ENCODE measurements at places on chromosomes 2 and 18.
A peak's percentile ranks its signal among the peaks of the same experiment; 100 is the strongest.

GRCh38 chr18:48761582-48761981, 189.2 kb downstream of the SMAD7 start:
- DNase-seq, result no peak

GRCh38 chr2:71558300-71559051, 105.1 kb downstream of the DYSF start:
- no peak for DNase-seq

DNA sequence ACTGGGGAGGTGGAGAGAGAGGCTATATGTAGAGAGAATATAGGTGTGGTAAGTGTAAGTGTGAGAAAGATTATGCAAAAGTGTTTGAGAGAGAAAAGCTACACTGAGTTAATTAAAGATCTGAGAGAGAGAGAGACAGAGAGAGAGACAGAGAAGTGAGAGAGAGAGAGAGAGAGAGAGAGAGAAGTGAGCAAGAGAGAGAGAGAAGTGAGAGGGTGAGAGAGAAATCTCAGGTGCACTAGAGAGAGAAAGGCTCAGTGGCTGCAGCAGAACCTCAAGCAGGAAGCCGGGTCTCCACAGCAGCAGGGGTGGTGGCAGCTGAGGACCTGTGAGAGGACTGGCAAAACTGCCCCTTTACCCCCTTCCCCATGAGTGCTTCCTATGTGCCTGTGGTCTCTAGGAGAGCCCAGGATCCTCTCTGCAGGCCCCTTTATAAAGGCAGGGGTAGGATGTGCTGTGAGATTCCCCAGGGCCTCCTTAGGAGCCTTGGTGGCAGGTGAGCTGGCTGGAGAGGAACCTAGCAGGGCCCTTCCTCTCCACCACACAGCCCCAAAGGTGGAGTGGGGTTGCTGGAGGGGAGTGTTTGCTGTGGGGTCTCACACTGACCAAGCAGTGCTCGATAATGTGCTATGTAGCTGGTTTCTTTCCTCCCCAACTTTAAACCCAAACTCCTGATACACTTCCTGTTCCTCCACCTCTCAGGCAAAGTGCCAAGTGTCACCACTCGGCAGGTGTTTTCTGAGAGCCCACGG, 52.6 kb downstream of the SLC4A5 start:
- no peak for DNase-seq

DNA sequence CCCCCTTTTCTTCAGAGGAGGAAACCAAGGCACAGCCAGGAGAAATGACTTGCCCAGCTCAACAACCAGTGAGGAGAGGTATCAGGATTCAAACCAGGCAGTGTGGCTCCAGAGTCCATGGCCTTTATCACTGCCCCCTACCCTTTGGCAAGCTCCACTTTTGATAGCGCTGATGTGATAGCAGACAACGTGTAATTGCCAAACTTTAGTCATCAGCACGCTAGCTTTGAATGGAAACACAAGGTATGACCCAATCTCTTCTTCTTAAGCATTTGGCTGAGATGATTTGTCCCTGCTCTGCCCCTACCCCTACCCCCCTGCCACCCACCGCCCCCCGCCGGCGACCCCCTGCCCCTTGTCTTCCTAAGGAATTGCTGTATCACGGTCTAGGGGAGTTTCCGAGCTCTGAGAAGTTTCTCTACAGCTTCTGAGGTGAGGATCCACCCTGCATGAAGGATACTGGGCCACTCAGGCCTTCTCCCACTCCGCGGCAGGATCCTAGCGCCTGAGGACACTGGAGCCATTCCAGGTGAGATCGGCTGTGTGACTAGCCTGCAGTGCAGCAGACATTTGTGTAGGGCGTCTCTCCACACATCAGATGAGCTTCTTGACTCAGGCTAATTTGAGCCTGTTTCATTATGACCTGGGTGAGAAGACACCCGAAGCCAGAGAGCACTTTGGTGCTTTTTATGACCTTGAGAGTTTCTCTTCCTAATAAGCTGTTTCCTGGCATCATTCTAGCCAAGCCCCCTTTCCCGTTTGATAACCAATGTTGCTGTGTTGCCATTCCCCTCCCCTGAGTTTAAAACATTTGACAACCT, 75.1 kb upstream of the MAP4K4 start:
- DNase-seq, result no peak

DNA sequence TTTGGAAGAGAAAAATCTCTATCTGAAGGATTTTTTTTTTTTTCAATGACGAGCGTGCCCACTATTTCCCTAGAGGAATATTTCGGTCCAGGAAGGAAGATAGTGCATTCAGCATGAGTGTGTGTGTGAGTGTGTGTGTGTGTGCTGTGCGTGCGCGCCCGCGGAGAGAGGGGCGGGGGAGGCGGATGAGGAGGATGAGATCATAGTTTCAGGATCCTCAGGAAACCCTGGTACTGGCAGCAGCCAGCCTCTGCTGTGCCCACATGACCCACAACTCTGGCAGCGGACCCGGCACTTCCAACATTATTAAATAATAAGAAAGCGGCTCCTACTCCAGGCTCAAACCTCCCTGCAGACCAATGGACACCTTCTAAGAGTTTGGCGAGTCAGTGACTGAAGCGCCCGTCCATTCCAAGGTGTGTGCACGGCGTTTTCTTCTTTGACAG, 217.0 kb upstream of the DTNA start:
- DNase-seq, result peak; percentile 68

- DNase-seq, result peak; percentile 82
Observed at GRCh38 chr18:22705328-22705727, 227.8 kb upstream of the RBBP8 start.

GRCh38 chr18:36759167-36759776, 69.5 kb downstream of the TPGS2 start:
- no peak for DNase-seq

DNA sequence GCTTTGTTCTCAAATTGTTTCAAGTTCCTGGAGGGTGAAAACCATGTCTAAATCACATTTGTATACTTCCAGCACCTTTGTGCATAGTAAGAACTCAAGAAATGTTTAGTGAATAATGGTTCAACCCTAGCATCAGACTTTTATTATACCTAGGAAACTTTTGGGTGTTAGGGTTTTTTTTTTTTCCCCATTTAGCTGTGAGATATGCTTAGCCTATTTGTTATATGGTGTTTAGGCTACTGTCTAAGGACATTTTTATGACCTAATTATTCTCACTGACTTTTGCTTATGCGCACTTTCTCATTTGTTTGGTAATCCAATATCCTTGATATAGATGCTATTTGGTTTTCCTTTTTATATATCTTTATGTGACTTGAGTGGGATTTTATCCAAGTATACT, 164.7 kb downstream of the PHLPP1 start:
- DNase-seq, result no peak

- no peak for DNase-seq
Observed at GRCh38 chr2:71063216-71063615, 5.2 kb upstream of the NAGK start.

DNA sequence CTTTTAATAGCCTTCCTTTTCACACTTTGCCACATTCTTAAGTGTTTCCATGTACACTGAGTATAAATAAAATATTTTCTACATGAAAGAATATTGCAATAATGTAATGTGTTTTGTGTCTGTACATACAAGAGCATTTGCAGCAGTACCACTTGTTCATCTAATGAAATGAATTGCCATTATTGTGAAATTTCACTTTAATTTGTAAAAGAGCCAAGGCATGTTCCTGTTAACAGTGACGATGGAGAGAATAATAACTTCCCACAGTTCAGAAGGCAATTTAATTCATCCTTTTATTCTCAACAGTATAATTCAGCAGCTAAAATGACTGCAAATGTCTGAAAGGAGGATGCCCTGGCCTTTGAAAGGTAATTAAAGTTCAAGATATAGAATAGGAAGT, 853.9 kb downstream of the LRRTM4 start:
- DNase-seq, result no peak

- DNase-seq, result no peak
Observed at GRCh38 chr2:240752209-240752608, 60.5 kb downstream of the AQP12A start.

DNA sequence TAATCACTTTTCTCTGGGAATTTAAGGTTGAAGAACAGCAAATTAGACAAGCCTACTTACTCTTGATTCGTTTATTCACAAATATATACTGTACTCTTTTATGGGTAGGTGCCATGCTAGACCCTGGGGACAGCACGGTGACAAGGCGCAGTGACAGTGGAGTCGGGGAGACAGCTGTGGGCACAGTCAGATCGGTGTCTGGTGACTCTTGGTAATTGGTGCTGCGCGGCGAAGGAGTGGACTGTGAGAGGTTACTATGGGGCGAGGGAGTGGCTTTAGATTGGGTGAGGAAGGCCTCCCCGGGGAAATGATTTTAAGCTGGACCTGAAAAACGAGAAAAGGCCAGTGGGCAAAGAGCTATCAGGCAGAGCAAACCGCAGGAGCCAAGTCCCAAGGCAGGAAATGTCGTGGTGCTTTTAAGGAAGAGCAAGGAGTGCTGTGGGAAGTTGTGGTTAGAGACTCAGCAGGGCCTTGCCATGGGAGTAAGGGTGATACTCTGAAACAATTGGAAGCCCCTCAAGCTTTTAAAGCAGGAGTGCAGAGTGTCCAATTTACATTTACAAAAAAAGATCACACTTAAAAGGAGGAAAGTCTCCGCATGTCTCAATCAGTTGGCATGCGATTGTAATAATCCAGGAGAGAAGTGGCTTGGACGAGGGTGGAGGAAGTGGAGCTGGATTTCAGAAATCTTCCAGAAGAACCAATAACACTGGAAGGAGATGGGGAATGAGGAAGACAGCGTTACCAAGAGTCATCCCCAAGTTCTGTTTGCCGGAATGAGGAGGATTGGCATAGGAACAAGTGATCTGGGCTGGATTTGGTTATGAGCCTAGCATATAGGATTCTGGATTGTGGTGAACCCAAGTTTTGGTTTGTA, 36.1 kb upstream of the TXNDC2 start:
- DNase-seq, result no peak

GRCh38 chr2:205657579-205657978, 24.7 kb upstream of the NRP2 start:
- peak; percentile 81 for DNase-seq

GRCh38 chr2:890791-891190, 59.9 kb upstream of the SNTG2 start:
- DNase-seq, result no peak

DNA sequence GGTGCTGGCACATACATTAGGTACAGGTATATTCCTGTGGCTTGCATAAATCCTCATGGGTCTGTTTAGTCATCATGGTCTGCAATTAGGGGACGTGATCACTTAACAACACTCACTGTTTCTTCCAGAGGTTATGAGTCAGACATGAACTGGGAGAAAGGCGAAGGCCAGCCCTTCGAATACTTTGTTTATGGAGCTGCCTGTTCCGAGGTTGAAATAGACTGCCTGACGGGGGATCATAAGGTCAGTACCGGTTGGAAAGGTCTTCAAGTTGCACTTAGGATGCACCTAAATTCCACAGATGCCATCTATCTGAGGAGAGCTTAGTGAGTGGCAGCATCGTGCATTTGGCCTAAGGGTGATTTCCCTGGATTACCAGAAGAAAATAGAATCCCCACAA, 76.9 kb downstream of the AOX1 start:
- peak; percentile 44 for DNase-seq

DNA sequence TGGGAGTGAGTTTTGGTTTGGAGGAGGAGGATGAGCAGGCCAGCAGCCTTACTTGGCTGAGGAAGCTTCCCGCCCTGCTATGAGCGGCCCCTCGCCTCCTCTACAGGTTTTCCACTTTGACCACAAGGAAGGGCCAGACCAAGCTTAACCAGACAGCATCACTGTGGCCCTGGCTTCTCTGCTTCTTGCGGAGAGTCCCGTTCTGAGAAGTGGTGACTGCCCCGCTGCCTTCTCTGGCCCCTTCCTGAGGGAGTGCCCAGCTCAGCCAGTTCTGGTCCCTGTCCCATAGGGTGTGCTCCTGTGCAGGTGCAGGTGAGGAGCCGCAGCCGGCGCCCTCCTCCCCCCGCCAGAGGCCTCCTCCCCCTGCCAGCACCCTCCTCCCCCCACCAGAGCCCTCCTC, 101.0 kb downstream of the FAM210A start:
- no peak for DNase-seq

DNA sequence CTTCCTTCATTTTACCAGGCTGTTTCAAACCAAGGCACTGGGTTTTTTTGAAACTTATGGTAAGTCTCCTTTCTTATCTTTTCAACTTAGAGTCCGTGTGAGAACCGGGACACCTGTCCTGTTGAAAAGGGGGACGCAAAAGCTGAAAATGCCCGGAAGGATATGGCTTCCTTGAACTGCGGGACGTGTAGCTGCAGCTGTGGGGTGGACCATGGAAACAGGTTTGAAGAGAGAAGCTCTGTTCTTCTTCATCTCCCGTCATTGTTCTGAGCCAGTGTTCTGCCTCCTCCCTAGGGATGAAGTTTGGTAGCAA, 29.5 kb upstream of the DNAJC27 start:
- no peak for DNase-seq

DNA sequence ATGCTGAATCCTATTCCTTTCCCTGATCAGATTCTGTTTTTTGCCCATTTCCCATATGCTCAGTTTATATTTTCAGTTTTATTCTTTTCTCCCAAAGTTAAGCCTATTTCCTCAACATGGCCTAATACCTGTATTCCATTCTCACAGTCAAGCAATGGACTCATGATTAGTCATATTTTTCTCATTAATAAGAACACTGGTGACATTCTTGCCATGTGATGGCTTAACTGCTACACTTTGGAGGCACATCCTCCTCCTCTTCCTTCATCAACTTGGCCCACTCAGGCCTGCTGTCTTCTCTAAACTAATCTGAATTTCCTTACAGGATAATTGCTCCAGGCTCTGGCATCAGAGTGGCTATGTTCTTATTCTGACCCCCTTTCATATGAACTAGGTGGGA, 679.2 kb downstream of the NYAP2 start:
- no peak for DNase-seq

DNA sequence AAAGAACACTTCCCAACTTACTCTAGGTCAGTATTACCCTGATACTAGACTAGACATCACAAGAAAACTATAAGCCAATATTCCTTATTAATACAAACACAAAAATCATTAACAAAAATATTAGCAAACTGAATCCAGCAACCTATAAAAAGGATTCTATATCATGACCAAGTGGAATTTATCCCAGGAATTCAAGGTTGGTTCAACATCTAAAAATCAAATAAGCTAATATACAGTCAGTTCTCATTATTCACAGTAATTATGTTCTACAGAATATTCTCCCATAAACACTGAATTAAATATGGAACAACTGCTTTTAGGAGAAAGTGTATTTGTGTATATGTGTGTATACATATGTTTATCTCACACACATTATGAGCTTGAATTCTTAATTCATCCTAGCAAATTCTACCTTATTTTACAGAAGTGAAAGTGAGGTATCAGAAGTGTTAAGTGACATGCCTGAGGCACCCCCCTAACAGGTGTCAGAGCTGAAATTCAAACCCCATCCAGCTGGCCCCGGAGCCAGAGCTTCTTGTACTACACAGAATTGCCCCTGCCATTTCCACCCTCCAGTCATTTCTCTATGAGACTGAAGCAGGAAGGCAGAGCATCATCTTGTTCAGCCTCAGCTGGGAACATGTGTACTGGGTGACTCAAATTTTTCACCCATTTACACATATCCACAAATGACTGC, 77.8 kb downstream of the MALT1 start:
- DNase-seq, result no peak

- no peak for DNase-seq
Observed at GRCh38 chr2:218327451-218328210, 29.0 kb upstream of the CATIP start.

- no peak for DNase-seq
Observed at GRCh38 chr2:31012406-31012805, 125.8 kb downstream of the GALNT14 start.

- DNase-seq, result no peak
Observed at GRCh38 chr2:10223932-10224720, 78.6 kb upstream of the HPCAL1 start.

All from fibroblast of pulmonary artery (primary cell).